ENCODE measurements at places on chromosomes 3 and 15.

GRCh38 chr3:49942651-49943050, 2.7 kb downstream of the RBM6 start:
- no peak for DNase-seq

DNA sequence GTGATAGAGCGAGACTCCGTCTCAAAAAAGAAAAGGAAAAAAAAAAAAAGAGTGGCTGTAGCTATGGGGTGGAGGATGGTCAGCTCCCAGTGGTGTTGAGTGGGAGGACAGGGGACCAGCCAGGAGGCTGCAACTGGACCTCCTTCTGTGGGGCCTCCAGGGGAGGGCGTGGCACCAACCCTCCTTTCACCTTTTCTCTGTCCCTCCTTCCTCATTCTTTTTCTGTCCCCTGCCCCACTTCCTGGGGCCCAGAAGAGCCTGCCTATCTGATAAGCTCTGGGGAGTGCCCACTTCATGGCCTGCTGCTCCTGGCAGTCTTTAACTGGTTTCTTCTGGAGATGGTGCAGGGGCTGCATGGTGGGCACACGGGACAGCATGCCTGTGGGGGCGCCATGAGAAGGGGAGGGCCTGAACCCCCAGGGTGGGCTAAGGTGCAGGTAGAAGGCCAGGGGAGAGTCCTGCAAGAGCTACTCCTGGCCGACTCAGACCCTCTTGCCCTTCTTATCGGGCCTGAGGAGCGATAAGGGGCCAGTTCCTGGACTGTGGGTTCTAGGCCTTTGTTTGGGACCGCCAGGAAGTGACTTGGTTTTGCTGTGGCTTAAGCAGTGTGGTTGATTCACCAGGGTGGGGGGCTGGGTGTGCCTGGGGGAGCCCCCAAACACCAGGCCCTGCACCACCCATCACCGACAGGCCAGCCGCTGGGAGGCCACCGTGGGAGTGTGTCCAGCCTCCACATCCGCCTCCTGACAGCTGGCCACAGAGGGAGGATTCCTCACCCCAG, 49.4 kb upstream of the FLNB start:
- DNase-seq = no peak

DNA sequence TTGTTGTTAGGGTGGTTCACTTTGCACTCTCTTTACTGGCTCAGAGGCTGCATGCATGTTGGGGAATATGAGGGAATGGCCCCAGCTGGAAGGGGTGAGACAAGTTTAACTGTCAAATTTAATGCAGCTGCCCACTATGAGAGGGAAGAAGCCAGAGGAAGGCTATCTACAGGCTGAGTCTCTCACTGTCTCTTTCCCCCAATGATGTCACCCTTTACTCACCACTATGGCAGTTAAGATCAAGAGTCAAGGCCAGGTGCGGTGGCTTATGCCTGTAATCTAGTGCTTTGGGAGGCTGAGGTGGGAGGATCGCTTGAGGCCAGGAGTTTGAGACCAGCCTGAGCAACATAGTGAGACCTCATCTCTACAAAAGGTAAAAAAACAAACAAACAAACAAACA, 12.2 kb upstream of the RBMS3 start:
- DNase-seq = no peak

DNA sequence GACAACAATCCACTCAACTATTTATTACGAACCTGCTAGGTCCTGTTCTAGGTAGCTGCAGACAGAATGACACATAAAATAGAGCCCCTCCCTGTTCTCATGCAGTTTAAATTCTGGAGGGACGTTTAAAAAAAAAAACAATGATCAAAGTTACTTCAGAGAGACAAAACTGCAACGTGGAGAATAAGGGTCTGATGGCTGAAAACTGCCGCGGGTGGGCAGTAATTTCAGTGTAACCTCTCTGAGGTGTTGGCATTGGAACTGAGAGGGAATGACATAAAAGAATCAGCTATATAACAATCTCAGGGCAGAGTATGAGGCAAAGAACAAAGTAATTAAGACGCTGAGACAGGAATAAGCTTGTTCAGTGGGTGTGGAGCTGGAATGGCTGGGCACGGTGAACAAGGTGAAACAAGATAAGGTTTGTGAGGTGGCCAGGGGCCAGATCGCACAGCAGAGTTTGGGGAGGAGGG, 19.5 kb downstream of the TBL1XR1 start:
- DNase-seq = no peak

GRCh38 chr15:41690636-41691035, 30.4 kb downstream of the MGA start:
- DNase-seq = no peak

DNA sequence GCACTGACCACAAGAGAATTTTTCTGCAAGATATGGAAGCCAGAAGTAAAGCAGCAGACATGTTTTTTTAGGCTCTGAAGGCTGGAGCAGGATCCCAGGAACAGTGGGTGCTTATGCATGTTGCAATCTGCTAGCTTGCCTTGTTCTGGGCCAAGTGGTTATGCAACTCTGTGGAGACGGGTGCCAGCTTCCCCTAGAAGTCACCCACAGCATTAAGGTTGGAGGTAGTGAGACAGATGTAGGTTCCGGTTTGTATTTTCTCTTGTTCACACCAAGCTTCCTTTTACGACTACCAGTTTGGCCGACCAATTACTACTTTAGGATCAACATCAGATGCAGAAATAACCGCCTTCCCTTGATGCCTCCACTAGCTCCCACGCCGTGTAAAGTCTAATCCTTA, 11.1 kb downstream of the DPH3 start:
- DNase-seq = no peak

DNA sequence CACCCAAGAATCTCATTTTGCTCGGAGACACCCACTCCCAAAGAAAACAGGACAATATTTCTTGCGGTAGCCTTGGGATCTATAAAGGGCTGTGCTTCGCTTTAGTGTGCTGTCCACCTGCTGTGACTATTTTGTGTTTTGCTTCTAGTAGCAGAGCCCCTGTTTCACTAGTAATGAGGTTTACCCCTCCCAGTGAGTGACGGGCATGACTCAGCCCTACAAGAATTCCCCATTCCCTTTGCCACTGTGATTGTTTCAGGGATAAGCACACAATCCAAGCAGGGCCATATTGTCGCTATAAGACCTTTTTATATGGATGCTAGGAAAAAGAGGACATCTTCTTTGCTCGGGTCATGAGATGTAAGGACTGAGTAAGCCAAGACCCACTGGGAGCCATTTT, 62.5 kb upstream of the FOXB1 start:
- DNase-seq = peak; percentile 35

DNA sequence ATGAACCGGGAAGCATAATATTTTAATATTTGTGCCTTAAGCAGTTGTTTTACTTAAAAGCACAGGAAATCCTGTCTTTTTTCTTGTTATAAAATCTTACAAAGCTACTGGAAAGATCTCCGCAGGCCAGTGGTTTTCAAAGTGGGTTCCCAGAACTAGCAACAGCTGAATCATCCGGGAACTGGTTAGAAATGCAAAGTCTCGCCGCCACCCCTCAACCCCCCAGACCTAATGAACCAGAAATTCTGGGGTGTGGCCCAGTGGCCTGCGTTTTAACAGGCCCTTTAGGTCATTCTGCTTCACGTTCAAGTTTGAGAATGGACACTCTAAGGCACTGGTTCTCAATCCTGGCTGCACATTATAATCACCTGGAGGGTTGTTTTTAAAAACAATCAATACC, 74.7 kb downstream of the PDZRN3 start:
- no peak for DNase-seq

DNA sequence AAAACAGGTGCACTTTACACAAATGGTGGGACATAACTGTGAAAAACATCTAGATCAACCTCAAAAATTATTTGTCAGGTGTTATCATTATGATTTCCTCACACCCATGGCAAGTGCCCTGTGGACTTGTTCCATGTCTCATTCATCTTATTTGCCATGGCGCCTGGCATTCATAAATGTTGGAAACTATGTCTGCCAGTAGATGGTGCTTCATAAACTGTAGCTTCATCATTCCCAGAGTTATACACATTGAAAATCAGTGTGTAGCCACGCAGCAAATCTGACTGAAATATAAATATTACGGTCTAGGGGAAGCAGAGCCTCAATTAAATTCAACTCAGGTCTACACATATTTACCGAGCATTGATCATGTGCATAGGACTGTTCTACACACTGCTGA, 90.7 kb downstream of the IMPG2 start:
- peak; percentile 2 for DNase-seq

- DNase-seq = no peak
These were observed 78.3 kb downstream of the ZBTB20 start for GRCh38 chr3:115068799-115069198.

DNA sequence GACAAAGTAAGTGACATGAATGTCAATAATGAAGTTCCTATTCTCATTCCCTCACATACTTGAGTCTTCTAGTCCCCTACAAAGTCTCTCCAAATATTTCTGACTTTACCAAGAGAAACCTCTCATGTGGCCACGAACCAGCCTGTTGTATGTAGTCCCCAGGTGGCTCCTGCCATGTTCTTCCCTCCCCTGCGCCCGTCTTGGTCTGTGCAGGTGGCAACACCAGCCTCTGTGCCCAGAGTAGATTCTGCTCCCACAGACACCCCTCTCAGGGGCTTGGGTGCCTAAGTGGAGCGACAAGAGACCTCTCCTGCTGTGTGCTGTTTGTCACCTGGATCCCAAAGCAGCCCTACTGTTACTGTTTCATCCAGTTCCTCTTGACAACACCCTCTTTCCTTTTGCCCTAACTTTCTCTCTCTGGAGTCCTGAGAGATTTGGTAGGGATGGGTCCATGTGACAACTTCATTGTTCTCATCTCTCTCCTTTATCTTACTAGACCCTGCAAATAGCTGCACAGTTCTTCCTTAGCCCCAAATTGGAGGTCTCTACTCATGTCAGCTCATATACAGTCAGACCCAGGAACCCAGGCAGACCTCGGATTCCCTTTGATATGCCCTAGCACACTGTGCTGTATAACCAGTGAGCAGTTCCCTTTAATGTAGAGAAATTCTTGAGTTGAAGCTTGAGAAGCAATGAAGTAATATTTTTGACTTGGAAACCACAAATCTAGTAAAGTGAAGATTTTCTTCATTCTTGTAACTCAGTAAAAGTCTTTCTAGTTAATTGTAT, 56.9 kb downstream of the POLR2M start:
- no peak for DNase-seq

DNA sequence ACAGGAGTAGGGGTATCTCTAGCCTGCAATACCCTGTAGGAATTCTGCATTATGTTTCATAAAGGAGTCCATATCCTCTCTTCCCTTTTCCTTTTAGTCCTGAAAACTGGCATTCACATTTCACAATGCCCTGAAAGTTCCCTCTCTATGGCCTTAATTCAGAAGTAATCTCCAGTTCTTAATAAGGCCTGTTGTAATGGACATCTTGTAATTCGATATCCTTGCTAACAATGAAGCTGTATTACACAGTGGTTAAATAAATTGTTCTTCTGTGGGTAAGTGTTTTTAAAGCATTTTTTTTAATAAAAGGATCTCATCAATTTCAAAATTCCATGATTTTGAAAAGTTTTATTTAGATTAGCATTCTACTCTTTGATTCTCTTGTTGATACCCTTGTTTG, 34.3 kb upstream of the NEO1 start:
- DNase-seq = no peak

- no peak for DNase-seq
These were observed 139.7 kb upstream of the SMAD3 start for GRCh38 chr15:66925721-66926120.

DNA sequence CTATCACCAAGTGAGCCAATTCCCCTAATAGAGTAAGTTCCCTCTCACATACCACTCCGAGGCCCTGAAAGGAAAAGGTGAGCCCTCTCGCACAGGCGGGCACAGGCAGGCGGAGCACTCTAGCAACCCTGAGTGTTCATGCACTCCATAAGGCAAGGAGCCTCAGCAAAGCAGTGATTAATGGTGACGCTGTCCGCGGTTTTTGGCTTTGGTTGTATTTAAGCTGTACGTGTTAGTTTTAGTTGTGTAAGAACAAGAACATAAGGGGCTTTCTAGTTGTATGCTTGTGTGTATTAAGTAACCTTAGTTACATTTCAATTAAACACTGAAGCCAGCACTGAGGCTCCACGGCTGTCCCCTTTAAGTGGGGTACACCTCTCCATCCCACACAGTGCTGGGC, 33.1 kb downstream of the KLHL25 start:
- no peak for DNase-seq

DNA sequence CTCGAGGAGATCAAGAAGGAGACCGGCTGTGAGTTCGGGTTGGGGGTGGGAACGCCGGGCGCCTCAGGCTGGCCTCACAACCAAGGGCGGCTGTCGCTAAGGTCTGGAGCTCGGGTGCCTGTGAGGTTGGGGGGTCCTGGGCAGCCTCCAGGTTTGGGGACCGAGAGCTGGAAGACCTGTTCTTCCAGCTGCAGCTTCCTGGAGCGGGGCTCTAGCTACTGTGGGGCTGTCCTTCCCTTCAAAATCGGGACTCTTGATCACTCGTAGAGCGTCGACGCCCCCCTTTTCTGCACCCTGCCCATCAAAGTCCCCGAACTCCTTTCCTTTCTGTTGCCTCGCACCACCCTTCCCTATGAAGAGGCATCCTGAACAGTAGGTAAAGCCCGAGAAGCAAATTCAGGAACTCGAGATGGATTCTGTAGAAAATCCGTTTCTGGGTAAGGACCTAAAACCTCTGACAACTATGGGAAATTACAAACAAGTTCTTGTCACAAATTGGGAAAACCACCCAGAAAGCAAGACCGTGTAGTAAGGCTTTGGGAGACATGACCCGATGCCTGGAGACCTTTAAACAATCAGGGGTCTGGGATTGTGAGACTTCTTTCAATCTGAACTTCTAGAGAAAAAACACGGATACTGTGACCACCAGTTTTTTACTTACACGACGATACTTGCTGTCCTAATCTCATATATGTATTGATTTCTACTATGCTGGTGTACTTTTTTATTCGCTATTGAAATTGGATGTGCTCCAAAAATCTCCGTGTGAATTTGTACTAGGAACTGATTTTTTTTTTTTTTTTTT, 556 bp downstream of the CHP1 start:
- DNase-seq = no peak

- no peak for DNase-seq
These were observed 8.6 kb upstream of the TIPIN start for GRCh38 chr15:66364944-66365528.

DNA sequence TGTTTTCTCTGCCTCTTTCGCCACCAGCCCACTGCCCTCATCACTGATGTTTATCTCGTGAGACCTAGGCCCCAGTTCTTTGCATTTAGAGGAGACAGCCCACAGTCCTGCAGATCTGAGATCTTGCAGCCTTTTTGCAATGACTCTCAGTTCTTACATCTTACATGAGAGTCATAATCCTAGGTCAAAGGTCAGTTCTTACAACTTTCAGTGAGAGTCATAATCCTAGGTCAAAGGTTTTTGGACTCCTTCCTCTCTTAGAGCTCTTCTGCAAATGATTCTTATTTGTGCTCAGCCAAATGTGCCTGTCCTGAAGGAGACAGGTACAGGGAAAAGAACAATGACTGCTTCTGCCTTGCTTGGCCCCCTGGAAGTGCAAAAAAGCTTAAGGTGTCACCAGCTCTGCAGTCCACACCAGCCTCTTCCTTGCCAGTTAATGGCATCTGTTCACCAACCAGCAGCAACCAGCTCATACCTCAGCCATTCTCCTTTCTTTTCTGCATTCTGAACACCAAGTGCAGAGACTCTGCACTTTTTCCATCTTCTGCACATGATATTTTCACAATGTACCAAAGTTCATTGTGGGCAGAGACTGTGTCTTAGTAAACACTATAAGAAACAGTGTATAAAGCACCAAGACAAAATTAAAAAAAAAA, 67.1 kb downstream of the ABHD5 start:
- DNase-seq = no peak

GRCh38 chr3:160400030-160400701, 716 bp downstream of the SMC4 start:
- peak; percentile 32 for DNase-seq
